ENCODE measurements at places on chromosomes 3 and 15.

DNA sequence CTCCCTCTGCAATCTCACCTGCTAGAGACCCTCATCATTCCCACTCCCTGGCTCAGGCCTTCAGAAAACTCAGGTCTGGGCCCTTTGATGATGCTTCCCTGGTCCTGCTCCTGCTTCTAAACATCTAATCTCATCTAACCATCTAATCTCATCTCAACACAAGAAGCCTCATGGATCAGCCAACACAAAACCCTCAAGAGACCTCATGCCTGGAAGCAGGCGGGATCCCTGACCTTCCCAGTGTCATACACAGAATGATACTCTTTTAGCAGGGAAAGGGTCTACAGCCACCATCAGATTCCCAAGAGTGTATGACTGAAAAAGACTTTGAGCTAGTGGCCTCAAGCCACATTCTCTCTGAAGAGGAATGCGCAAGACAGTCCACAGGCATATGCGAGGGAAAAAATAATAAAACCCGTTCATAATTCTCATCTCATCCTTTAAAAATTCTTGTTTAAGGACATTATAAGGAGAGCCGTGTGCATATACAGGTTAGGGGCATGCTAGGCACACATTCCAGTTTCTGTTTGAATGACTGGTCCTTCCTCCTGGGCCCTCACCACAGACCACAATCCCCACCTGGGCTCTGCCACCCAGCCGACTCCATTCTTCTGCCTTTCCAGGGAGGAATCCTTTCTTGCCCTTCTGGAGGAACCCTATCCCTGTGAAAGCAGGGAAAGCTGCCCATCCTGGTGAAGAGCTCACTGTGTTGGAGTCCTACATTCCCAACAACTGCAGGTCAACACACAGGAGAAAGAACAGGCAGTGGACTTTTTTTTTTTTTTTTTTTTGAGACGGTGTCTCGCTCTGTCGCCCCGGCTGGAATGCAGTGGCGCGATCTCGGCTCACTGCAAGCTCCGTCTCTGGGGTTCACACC is 2.2 kb downstream of the ZXDC start:
- no peak for DNase-seq

GRCh38 chr3:48634661-48635221 is 520 bp downstream of the SLC26A6 start:
- peak; percentile 17 for DNase-seq

GRCh38 chr3:37987751-37988179 is 2.8 kb upstream of the VILL start:
- DNase-seq, result no peak

- no peak for DNase-seq
Measured at GRCh38 chr15:56291741-56292140, 48.1 kb upstream of the RFX7 start.

DNA sequence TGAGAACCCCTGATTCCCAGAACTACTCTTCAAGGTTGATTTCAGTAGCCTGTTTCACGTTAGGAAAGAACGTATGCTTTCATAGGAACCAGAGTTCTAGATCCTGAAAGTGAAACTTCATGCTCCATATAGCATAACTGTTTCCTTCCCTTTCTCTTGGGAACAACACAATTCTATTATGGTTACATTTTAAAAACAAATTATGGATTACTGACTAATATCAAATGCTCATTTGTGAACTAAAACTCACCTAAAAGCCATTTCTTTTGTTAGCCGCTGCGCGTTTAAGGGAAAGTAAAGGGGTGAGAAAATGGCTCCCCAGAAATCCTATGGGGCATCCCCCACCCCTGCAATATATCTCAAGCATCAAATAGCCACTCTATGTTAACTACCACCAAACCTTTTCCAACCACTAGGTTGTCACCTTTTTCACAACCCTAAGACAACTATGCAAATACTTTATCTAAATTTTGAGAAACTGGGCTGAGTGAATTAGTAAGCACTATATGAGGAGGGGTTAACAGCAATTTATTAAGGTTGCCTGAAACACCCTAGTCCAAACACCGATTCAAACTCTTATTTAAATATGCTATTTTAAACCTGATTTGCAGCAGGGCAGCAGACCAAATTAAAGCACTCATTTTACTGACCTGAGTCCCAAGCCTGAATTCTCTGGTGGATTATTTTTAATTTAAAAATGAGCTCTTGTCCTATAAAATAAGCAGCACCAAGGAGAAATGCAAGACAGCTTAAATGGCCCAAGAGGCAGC is 2.4 kb downstream of the SIAH2 start:
- DNase-seq, result no peak

- no peak for DNase-seq
Measured at GRCh38 chr3:55285156-55285555, 201.9 kb downstream of the WNT5A start.

DNA sequence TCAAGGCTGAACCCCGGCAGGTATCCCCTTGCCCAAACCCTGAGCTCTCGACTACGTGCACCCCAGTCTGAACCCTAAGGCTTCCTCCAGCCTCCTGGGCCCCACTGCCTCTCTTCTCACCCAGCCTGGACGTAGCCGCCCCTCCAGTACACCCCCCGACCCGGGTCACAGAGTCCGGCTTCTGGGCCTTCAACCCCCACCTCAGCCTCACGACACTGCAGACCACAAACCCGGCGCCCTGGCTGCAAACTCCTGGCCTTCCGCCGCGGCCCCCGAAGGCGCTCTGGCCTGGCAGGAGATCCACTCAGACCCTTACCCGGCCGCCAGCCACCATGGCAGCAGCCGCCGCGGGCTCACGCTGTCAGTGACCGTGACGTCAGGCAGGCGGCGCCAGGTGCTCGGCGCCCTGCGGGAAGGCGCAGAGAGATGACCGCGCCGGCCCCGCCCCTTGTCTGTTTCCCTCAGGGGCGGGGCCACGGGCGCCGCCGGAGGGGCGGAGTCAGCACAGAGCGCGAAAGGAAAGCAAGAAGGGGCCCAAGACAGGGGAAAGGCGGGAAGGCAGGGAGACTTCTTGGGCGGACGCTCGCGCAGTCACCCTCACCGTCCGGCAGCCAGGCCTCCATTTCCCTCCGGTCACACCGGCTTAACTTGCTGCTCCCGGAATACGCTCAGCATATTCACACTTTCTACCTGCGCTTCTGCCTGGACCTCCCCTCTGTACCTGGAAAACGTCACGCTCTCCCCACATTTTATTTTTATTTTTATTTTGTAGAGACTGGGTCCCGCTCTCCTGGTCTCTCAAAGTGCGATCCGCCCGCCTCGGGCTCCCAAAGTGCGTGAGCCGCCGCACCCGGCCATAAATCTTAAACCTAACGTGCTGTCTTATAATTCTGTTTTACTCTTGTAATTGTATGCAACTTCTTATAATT is at the start of gene RMDN3:
TSS of gene RMDN3 (minus strand) at position 372 of the 929 bp plus-strand sequence. CDS start 471 bp downstream, outside the sequence.
- peak; percentile 91 for DNase-seq

- DNase-seq, result no peak
Measured at GRCh38 chr3:194177141-194177540, 41.2 kb downstream of the HES1 start.

DNA sequence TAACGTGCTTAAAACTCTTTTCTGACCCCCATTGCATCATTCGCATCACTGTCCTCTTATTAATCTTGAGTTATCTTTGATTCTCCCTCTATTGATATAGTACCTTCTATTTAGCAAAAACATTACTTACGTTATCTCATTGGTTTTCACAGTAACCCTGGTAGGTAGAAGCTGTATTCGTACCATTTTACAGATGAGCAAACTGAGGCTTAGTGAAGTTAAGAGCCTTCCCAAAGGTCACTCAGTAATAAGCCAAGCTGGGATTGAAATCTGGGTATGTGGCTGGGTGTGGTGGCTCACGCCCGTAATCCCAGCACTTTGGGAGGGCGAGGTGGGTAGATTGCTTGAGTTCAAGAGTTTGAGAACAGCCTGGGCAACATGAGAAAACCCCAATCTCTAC is 244.0 kb downstream of the THSD4 start:
- DNase-seq, result no peak

GRCh38 chr3:12423131-12423530 is 61.1 kb upstream of the TSEN2 start:
- DNase-seq, result no peak

DNA sequence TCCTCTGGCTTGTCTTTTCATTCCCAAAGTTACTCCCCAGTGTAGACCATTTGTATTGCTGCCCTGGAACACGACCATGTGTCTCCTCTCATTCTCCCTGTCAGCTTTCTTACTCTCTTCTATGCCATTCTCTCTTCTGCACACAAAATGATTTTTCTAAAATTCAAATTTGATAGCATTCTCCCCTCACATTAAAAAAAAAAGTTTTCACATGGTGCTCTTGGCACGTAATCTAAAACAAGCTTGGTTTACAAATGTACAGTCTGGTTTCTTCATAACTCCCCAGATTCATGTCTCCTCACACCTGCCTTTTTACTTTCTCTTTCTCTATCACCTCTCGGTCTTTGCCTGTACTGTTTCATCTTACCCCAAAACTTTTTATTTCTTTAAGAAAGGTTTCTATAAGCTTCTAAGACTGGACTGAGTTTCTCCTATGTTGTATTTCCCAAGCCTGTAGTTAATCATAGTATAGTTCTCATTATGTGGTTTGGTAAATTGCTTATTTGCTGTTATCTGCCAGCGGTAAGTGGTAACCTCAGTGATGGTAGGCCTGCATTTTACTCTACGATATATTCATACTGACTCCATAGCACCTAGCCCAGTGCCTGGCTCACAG is 31.2 kb downstream of the BCHE start:
- no peak for DNase-seq

DNA sequence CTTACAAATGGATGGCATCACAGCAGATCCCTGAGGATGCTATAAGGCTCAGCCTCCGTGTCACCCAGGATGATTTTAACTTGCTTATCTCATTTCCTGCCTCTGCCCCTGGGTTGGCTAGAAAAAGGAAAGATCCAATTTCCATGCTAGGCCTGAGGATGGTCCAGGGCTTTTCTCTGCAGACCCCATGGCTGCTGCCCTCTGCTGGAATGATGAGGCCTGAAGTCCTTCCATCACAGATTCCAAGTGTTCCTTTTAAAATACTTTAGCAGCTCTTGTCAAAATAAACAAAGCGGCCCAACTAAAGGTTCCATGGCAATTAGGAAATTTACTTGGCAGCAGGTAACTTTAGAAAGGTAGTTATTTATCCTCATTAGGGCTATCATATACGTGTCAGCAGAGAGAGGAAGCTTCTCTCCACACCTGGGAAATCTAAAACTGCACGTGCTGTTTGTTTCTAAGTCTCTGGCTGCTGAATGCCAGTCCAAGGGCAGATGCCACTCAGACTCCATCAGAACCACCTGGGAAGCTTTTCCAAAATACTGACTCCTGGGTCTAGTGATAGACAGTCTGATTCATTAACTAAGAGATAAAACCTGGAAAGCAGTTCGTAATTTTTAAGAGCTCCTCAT is 401.9 kb upstream of the IL12A start:
- no peak for DNase-seq

- no peak for DNase-seq
Measured at GRCh38 chr15:96296264-96296663, 34.2 kb upstream of the NR2F2 start.

- no peak for DNase-seq
Measured at GRCh38 chr15:75362642-75363249, 5.7 kb downstream of the MAN2C1 start.

DNA sequence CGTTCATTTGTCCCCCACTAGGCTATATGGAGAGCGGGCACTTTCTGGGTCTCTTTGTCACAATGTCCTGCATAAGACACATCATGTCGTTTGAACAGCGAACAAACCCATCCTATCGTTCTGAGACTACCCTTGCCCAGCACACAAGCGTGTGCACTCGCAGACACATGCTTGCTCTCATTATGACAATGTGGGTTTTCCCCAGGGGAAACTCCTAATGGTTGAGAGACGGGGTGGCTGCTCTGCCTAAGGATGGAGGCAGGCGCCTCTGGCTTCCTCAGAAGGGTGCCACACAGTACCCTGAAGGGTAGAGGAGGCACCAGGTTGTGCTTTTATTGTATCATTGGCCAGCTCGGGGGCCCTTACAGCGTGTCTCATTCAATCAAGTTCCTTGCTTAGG is 51.0 kb upstream of the MYZAP start:
- DNase-seq, result no peak

DNA sequence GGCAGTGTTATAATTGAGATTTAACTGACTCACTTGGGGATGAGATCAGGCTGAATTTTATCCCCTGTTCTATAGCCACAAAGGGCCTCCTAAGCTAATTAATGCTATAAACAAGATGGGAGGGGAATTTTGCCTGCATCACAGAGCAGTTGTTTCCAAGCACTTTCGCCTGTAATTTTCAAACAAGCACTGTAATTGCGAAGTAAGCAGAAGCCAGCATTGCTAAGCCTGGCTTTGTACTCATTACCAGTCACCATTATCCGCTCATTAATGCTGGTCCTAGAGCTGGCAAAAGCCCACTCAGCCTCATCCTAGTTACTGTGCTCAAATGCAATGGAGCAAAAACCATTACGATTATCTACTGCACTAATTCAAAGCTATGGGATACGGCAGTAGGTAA is 356.6 kb upstream of the UBE2E2 start:
- no peak for DNase-seq

GRCh38 chr15:50879016-50879617 is 29.4 kb upstream of the AP4E1 start:
- no peak for DNase-seq

- DNase-seq, result no peak
Measured at GRCh38 chr3:136465296-136465695, 215.2 kb downstream of the PCCB start.

DNA sequence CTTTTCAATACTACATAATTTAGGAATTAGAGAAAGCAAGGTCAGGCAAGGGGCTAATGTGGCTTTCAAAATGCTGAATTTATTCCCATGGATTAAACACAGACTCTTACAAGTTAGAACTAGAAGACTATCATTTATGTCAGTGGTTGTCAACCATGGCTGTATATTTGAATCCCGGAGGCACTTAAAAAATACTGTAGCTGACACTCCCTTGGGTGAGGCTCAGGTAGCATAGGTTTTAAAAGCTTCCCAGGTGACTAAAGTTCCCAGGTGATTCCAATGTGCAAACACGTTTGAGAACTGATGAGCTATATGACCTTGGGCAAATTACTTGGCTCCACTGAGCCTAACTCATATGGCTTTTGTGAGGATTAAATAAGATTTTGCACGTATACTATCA is 29.6 kb downstream of the AAGAB start:
- no peak for DNase-seq

GRCh38 chr3:106256249-106256957 is 387.6 kb upstream of the CBLB start:
- DNase-seq, result no peak

GRCh38 chr3:117084277-117084676 is 374.7 kb downstream of the TUSC7 start:
- DNase-seq, result no peak

GRCh38 chr3:73480187-73480672 is 144.5 kb downstream of the PDZRN3 start:
- DNase-seq, result no peak

DNA sequence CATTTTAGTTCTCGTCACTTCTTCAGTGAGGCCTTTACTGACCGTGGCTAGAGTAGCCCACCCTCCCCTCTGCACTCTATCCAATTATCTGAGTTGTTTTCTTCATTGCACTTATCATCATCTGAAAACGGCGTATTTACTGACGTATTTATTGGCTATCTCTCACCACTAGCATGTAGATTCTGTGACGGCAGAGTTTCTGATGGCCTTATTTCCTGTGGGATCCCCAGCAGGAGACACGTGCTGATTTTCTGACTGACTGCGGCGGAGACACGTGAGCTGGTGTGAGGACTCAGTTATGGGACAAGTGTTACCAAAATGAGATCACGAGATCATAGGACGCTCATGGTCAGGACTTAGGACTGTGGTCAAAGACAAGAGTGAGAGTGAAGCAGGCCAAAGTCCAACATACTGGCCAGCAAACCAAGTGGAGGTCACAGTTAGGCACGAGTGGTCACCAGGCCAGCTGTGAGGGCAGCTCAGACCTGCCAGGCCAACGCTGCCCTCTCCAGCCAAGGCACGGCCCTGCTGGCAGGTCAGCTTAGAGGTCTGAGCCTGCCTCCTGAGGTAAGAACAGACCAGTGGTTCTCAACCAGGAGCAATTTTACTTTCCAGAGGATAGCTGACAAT is 50.6 kb upstream of the BNIP2 start:
- no peak for DNase-seq

Measured in activated CD4-positive, CD25-positive, alpha-beta regulatory T cell (primary cell).